HFF-Myc (cell line): ENCODE measurements at places on chromosomes 3 and 15.

GRCh38 chr3:32018757-32019564 is 37.4 kb downstream of the ZNF860 start:
- DNase-seq = no peak

DNA sequence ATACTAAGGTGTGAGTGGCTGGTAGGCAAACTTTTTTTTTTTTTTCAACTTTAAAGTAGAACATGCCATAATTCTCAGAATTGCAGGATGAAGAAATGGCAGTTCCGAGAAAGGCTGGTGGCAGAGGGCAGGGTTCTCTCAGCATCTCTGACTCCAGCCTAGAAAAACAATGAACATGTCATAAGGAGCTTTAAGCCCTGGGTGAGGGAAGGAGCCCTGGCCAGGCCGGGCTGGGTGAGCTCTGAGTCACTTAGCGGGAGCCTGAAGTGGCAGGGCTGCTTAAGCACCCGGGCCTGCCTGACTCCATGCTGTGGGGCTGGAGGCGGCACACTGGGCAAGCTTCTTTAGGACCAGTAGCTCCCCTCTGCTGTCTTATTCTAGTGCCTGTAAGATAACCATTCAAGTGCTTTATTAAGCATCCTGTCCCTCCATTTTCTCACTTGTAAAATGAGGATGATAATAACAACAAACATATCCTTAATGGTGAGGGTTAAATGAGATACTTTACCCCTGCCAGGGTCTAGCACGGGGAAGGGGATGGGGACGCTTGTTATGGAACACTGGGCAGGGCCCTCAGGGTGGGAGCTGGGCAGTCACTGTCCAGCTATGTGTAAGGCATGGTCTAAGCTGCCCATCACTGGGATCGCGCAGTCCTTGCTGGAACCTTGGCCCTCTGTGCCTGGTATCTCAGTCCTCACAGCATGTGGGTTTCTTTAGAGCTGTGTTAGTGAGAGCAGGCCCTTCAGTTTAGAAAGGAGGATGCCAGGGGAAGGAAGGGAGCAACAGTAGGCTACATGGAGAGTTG is 18.4 kb downstream of the SMAD6 start:
- DNase-seq = no peak

DNA sequence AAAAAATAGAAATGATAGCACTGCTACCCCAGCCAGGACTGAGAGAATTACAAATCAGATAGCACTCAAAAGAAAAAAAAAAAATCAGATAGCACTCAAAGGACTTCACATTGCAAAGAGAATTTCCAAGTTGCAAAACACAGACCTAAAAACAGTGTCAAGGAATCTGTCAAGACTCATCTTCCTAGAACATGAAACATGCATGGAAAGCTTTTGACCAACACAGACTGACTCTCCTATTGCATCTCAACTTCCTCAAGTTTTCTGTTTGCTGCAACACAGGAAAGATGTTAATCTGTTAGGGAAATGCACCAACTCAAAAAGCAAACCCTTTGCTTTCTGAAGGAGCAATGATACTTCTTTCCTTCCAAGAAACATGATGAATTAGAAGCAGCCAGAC is 42.3 kb downstream of the RAB27A start:
- no peak for DNase-seq

DNA sequence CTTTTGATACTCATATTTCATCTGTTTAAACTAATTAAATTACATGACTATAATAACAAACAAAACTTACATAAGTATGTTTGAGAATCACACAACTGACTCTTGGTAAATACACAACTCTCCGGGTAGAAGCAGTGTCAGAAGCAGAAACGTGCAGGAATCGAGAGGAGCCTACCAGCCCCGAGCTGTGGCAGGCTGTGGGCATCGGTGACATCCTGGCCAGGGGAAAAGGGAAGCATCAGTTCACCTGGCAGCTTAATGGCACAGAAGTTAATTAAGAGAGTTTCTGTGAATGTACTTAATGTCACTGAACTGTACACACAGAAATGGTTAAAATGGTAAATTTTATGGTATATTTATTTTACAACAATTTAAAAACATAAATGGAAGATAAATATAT is 90.2 kb downstream of the CRTC3 start:
- DNase-seq = no peak

- DNase-seq = peak; percentile 33
Observed at GRCh38 chr3:88180398-88180999, 30.7 kb downstream of the C3orf38 start.

- peak; percentile 95 for DNase-seq
Observed at GRCh38 chr15:59299929-59300617, 72.6 kb downstream of the MYO1E start.

DNA sequence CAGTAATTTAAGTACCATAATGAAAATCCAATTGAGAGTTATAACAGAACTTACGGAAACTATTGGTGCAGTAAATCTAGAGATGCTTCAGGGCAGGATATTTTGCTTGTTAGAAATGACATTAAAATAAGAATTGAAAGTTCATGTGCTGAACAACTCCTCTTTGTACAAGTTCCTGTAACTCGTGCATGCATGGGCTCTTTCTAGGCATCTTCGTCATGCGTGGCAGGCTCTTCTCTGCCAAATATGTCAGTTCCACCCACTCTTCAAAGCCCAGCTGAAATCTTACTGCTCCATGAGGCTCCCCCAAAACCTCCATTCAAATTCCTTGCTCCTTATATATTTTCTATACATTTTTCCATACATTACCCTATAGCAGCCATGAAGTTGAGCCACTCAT is 48.7 kb downstream of the FBN1 start:
- DNase-seq = no peak

DNA sequence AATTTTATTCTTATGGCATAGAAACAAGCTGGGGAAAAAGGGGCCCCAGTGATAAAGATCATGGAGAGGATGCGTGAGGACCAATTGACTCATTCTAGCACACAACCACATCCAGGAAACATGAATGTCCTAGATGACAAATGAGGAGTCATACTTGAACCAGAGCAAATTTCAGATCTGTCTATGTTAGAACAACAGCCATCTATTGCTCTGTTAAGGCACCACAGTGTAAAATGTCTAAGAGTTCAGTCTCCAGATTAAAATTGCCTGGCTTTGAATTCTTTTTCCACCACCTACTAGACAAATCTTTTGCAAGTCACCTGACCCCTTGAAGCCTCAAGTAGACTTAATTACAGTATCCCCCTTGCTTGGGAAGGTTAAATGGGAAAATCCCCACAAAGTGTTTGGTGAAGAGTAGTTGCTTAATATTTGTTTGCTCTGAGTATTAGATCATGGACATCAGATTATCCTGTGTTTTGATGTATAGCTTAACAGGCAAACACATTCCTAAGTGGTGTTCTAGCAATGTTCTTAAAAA is 258.7 kb upstream of the TGFBR2 start:
- DNase-seq = peak; percentile 71
